ENCODE measurements at places on chromosomes 7 and 10. TPM values are rescaled to one million over a fixed set of nuclear protein-coding genes. Genes with fewer than 3 reads are reported as not detected.

DNA sequence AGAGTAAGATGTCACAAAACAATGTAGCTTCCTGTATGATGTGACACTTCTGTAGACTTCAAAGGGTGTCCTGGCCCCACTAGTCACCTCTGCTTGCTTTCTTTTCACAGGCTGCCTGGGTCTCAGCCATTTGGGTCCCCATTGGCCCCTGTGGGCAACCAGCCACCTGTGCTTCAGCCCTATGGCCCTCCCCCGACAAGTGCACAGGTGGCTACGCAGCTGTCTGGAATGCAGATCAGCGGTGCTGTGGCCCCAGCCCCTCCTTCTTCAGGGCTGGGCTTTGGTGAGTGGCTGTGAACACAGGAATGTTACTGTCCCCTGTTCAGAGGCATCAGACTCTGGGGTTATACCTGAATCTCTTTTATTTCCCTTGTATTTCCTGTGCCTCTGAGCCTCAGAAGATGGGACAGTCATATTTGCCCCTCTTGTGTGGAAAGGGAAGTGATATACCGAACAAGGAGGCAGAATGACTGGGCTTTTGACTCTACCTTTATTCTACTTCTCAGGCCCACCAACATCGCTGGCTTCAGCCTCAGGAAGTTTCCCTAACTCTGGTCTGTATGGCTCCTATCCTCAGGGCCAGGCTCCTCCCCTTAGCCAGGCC is 15.4 kb downstream of the SEC24C start:
- H3K27me3 ChIP-seq: no peaks in the 10 kb centered on the region
- DNase-seq: no peak
- peaks cover 44% of the 10 kb centered on the region for H3K4me1 ChIP-seq
- peaks cover 15% of the 10 kb centered on the region for H3K36me3 ChIP-seq
- H3K4me3 ChIP-seq: no peak overlapping the region

DNA sequence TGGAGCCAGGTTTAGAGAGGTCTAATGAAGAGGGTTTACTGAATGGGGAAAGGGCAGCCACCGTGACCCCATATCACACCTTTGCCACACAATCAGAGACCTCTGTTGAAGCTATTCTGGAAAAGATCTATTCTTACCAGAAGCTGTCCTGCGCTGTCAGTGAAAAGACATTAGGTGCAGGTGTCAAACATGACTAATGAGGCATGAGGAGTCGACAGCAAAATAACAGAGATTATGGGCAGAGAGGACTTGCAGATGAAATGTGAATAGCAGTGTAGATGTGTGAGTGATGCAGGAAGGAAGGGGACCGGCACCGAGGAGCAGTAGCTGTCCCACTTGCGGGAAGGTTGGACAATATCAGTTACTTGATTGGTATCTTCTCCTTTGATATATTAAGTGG is 627.7 kb upstream of the GALNT17 start:
- no peaks in the 10 kb centered on the region for H3K36me3 ChIP-seq
- DNase-seq: no peak
- no peak overlapping the region for H3K27ac ChIP-seq
- no peaks in the 10 kb centered on the region for H3K4me1 ChIP-seq
- no peak overlapping the region for H3K4me3 ChIP-seq
- H3K27me3 ChIP-seq: no peaks in the 10 kb centered on the region

DNA sequence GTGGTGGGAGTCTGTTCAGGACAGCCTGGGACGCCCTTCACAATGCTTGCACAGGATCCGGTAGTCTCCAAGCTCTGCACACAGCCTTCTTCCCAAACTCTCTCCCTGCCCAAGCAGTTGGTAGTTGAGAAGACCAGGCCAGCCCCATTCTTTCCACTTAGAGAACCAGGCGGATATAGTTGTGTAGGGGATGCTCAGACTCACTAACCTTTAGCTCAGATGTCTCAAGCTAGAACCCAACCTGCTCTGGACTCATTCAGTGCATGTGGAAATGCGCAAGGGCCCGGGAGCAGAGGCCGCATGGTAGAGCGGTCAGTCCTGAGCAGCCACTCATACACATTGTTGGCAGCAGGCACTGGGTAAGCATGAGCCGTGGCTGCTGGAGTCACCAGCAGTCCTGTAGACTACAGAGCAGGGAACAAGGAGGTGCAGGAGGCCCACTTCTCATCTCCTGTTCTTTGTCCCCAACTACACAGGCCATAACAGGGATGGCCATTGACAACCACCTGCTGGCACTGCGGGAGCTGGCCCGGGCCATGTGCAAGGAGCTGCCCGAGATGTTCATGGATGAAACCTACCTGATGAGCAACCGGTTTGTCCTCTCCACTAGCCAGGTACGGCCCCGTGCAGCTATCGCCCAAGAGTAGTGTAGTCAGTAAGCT is 17.2 kb upstream of the C10orf53 start:
- DNase-seq: no peak
- H3K4me1 ChIP-seq: no peaks in the 10 kb centered on the region
- no peak overlapping the region for H3K27ac ChIP-seq
- no peak overlapping the region for H3K4me3 ChIP-seq

Gene UNC5B
- total RNA-seq: not detected

DNA sequence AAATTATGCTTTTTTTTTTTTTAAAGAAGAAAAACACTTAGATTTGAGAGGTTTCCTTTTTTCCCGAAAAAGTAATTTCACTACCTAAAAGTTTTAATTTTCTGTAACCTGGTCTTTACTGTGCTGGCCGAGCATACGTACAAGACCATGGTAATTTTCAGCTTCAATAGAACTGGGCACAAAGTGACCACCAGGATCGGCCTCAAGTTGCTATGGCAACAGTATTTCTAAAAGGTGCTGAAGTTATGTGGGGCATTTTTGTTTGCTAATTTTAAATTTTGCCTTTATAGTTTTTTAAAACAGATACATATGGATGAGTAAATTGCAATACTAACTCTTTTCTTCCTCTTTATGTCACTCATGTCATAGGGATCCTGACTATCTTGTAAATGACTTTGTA is 69.4 kb downstream of the FAM204A start:
- H3K4me1 ChIP-seq: no peaks in the 10 kb centered on the region
- H3K27me3 ChIP-seq: peaks cover 43% of the 10 kb centered on the region
- no peak for DNase-seq
- no peak overlapping the region for H3K27ac ChIP-seq
- H3K4me3 ChIP-seq: no peak overlapping the region

DNA sequence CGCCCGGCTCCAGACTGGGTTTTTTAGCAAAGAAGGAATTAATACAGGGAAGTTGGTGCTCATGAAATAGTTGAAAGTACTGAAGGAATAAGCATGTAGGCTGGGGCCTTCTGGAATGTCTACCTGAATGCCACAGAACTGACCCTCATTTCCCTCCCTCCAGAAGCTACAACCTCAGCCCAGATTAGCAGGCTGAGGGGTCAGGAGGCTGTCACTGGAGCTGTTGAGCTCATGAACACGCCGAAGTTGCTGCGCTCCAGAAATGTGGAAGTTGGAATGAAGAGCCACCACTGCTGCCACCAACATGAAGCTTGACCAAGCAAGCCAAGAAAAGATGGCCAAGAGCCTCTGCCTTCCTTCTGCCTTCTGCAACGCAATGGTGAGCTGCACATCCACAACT is 52.2 kb upstream of the KMT2E start:
- no peaks in the 10 kb centered on the region for H3K36me3 ChIP-seq
- no peak overlapping the region for H3K27ac ChIP-seq
- DNase-seq: no peak
- peaks cover 15% of the 10 kb centered on the region for H3K4me1 ChIP-seq

Gene ZNF467
- 8.4 TPM for total RNA-seq

GRCh38 chr7:76281006-76281705 is 21.3 kb upstream of the HSPB1 start:
- H3K36me3 ChIP-seq: peaks cover 8% of the 10 kb centered on the region
- H3K4me3 ChIP-seq: peak overlapping the region; percentile 96
- peaks cover 16% of the 10 kb centered on the region for H3K4me1 ChIP-seq

Gene HOXA5
- not detected for total RNA-seq

DNA sequence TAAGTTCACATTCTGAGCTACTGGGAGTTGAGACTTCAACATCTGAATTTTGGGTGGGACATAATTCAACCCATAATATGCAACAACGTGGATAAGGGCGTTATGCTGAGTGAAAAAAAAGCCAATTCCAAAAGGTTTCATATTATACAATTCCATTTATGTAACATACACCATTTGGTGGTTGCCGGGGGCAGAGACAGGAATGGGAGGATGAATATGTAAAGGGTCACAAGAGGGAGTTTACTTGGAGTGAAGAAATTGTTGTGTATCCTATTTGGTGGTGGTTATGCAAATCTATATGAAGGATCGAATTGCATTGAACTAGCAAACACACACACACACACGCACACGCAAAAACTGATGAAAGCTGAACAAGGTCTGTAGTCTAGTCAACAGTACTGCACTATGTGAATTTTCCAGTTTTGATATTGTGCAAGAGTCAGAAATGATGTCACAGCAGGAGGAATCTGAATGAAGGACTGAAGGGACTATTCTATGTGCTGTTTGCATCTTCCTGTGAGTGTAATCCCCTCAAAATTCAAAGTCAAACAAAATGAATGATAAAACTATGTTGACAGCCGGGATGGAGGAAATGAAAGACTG is 249.2 kb upstream of the HABP2 start:
- H3K4me3 ChIP-seq: no peak overlapping the region
- H3K36me3 ChIP-seq: no peaks in the 10 kb centered on the region
- no peak overlapping the region for H3K27ac ChIP-seq
- DNase-seq: no peak
- peaks cover 37% of the 10 kb centered on the region for H3K27me3 ChIP-seq

GRCh38 chr7:128366986-128367385 is 5.5 kb upstream of the PRRT4 start:
- H3K4me3 ChIP-seq: no peak overlapping the region
- no peak overlapping the region for H3K27ac ChIP-seq
- no peak for DNase-seq

Gene ZNHIT1
- total RNA-seq: 38.7 TPM

Gene C7orf33
- total RNA-seq: not detected

- H3K4me1 ChIP-seq: no peaks in the 10 kb centered on the region
- no peak for DNase-seq
- H3K27ac ChIP-seq: no peak overlapping the region
- H3K27me3 ChIP-seq: peaks cover 21% of the 10 kb centered on the region
- H3K4me3 ChIP-seq: no peak overlapping the region
Observed at GRCh38 chr10:48890888-48891850, 48.5 kb downstream of the LRRC18 start.

GRCh38 chr10:109882251-109883057 is 40.9 kb downstream of the XPNPEP1 start:
- peaks cover 25% of the 10 kb centered on the region for H3K4me1 ChIP-seq
- no peak overlapping the region for H3K4me3 ChIP-seq
- no peak overlapping the region for H3K27ac ChIP-seq
- H3K36me3 ChIP-seq: peaks cover 11% of the 10 kb centered on the region
- no peak for DNase-seq

GRCh38 chr10:124536496-124537050 is 75.0 kb downstream of the LHPP start:
- no peak overlapping the region for H3K4me3 ChIP-seq
- DNase-seq: no peak
- no peak overlapping the region for H3K27ac ChIP-seq
- H3K36me3 ChIP-seq: no peaks in the 10 kb centered on the region

DNA sequence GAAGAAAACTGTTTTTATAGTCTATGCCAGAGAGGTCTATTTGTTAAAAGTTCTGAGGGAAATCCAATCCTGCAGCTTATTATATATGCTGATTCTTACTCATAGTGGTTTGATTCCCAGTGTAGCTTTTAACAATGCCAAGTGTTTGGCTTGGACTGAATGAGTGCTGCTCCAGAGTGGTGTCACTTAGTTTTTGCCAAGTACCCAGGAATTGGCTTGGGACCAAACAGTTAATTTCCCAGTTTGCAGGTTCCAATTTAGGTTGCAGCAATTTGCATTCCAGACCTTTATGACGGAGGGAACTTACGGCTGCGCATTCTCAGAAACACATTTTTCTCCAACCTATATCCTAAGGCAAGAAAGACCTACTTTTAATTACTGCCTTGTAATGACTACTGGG is 32.4 kb downstream of the NSUN6 start:
- peaks cover 3% of the 10 kb centered on the region for H3K4me1 ChIP-seq
- no peaks in the 10 kb centered on the region for H3K27me3 ChIP-seq
- H3K36me3 ChIP-seq: peaks cover 10% of the 10 kb centered on the region

GRCh38 chr10:130036296-130037065 is 72.4 kb upstream of the EBF3 start:
- no peak overlapping the region for H3K4me3 ChIP-seq
- DNase-seq: no peak
- H3K27ac ChIP-seq: no peak overlapping the region
- H3K27me3 ChIP-seq: peaks cover 44% of the 10 kb centered on the region
- H3K4me1 ChIP-seq: no peaks in the 10 kb centered on the region

DNA sequence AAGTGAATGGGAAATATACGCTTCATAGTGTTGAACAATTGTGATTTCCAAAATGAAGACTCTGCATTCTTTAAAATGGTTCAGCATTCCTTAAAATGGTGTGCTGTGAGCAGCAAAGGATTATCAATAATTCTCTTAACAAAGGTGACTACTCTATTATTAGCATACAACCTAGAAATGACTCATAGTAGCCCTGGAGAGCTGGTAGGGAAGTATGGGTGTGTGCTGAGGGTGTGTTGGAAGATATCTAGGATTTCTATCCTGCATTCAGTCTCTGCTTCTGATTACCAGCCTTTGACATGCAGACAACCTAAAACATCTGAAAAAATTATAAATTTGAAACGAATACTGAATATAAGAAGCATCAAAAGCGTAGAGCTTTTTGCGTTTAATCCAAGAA is 72.5 kb downstream of the SEMA3D start:
- no peak for DNase-seq
- no peak overlapping the region for H3K27ac ChIP-seq
- no peaks in the 10 kb centered on the region for H3K27me3 ChIP-seq
- H3K36me3 ChIP-seq: no peaks in the 10 kb centered on the region
- H3K4me1 ChIP-seq: no peaks in the 10 kb centered on the region

Gene ODAD2
- 0.78 TPM for total RNA-seq

DNA sequence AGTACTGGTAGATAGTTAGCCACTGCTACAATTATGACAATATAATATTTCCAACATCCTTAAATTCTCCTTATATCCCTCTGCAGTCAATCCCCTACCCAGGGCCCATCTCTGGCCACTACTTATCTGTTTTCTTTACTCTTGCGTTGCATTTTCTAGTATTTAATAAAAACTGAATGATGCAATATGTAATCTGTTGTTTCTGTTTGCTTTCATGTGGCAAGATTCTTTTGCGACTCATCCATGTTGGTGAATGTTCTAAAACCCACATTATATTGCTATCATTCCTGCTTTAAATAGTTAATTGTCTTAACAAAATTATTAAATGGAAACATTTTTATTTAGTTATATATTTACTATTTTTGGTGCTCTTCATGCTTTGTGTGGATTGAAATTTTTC is 338.5 kb downstream of the MDFIC start:
- H3K4me3 ChIP-seq: no peak overlapping the region
- no peak for DNase-seq
- no peak overlapping the region for H3K27ac ChIP-seq
- no peaks in the 10 kb centered on the region for H3K4me1 ChIP-seq
- H3K36me3 ChIP-seq: peaks cover 2% of the 10 kb centered on the region
